Tongue (tissue), 3 donors: ENCODE measurements at places on chromosomes 4 and X.
A peak's percentile ranks its signal among the peaks of the same experiment; 100 is the strongest.

DNA sequence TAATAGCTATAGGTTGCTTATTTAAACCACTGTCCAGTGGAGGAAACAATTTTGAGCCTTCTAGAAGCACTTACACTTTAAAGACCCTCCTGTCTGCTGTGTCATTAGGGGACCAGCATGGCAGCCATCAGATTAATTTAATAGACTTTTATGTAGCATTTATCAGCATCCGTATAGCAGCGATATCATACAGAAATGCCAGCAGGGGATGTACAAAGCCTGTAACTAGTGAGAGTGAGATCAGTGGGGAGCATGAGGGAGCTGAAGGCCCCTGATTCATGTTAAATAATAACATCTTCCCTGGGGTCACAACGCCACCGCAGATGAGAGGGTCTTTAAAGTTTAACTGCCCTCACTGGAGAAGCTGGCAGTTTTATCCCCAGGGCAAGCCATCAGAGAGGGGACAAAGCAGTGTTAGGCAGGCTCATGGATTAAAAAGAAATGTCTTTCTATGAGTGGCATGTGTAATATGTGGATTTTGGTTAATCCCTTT is 144.7 kb downstream of the PDGFRA start:
- no peak for DNase-seq

- DNase-seq, result no peak
These were observed 234.2 kb upstream of the MID1 start for GRCh38 chrX:10854594-10854993.

DNA sequence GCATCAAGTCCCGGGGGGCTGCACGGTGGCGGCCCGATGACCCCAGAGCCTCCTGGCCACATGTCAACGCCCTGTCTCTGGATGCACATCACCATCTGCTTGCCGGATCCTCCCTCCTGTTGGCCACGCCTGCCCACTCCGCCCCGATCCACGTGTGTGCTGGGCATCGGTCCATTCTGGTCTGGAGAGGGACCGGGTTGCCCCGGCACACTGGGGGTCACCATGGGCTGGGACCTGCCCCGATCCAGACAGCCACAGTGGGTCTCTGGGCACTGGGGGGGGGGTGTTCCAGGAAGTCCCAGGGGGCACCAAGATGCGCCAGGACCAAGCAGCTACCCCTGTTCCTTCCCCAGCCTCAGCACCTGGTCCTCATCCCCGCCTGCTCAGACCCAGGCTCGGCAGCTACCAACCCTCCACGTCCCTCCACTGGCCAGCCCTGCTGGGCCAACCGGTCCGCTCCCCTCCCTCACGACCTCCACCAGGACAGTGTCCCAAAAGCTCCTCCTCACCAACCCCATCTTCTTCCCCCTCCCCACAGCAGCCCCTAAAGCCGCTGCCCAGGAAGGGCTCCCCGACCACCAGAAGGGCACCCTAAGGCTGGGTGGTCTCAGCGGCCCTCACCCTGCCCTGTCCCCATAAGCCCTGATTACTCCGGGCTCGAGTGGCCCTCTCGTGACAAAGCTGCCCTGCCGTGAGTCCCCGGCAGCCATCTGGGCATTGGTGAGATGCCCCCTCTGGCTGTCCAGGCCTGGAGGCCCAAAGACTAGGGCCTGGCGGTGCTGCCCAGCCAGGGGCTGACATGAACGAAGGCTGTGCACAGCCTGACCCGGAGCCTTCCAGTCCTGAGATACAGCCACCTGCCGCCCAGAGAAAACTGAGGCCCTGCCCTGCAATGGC is 4.6 kb downstream of the CTBP1 start:
- no peak for DNase-seq

- no peak for DNase-seq
These were observed 23.4 kb downstream of the ABCB7 start for GRCh38 chrX:75132672-75133071.

DNA sequence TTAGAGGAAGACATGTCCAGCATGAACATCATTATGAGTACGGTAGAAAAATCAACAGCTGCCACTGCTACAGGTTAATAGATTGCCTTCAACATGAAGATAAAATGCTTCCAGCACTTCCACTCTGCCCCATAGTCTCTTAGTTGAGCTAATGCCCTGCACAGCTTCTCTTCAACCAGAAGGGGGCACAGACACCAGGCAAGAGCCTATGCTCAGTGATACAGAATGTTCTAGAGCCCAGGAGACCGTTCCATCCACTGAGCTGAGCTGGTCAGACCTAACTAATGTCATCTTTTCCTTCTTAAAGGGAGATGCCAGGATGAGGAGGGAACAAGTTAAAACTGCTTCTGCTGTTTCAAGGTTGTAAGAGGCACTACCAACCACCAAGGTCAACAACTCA is 42.2 kb downstream of the SMIM10L2A start:
- DNase-seq, result no peak

DNA sequence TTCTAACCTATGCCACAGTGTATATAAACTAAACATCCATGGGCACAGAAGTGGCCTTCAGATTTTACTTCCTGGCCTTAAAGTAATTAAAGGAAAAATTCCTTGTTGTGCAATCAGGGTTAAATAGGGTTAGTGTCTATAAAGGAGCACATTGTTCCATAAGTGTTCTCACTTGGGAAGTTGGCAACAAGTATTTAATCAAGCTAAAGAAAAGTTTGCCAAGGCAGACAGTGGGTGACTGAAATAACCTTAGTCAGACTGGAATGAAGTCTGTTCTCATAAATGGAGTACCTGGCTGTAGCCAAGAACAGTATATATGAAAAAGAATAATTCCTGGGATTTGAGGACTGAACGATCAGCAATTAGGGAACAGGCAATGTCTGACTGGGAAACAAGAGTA is 213.6 kb downstream of the HTR2C start:
- DNase-seq, result no peak

DNA sequence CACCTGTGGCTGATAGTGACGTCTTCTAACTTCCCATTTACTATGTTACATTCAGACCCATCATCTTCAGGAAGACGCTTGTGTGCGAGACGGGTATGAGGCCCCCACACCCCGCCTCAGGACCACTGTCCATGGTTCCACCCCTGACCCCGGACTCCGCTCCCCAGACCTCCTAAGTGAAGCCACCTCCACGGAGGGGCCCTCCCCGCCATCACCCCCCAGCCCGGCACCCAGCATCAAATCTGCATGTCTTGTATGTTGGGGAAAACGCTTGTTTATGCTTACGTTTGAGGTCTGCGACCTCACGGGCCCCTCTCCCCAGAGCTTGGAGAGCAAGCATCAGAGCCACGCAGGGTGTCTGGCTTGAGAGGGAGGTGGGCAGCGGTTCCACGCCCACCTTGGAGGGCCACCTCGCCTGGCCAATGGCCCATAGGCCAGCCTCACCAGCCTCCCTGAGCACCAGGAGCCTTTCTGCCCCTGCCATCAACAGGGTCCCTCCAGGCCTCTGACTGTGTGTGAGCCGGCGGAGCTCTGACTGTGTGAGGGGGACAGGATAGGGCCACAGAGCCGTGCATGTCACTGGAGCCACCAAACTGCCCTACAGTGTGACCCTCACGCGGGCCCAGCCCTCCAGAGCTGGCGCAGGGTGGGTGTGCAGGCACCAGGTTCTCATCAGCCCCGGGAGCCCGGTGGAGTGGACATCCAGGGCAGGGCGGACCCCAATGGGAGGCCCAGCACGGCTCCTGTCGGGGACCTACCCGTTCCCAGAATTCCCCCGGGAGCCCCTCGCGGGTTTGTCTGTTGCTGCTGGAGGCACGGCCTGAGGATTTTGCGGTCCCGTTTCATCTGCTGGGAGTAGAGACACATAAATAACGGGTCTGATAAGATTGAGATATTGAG is 88.4 kb upstream of the NKX1-1 start:
- DNase-seq, result no peak

GRCh38 chrX:54452920-54453319 is 12.7 kb downstream of the TSR2 start:
- peak; percentile 15 for DNase-seq

GRCh38 chrX:39681885-39682284 is 415.9 kb downstream of the BCOR start:
- no peak for DNase-seq

DNA sequence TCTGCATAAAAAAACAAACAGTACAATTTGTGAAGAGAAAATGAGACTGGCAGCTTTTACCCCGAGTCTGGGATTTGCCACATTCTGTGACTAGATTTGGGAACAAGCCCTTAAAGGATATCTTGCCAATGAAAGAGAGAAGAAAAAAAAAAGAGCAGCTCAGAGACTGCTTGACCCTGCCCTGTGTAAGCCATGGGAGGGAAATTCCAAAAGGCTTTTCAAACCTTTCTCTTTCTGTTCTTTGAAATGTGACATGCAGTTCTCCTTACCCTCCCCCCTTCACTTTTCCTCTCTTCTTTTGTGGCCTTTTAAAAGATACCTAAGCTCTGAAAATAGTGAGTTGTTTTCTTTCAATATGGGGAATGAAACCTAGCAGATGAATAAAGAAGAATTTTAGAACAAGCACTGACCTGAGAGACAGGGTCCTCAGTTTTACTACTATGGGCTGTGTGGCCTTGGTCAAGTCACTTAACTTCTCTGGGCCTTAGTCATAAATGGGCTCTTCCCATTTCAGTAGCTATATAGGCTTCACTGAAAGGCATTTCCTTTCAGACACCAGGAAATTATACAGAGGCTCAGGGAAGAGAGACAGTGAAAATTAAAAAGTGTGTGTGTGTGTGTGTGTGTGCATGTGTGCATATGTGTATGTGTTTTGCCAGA is 5.1 kb downstream of the CCDC160 start:
- no peak for DNase-seq

DNA sequence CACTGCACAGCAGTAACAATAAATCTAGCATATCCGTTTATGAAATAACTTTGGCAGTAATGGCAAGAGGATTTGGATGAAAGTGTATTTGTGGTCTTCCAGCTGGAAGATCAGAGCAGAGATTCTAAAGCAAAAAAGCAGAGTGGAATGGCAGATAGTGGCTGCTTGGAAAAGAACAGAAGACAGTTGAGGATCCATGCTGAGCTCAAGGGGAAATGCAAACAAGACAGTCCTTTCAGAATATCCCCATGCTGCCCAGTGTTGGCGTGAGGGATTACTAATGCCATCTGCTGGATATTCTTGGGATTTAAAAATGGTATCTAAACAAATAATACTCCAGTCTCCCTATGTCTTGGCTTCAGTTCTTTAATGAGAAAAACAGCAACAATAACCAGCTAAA is 629.1 kb upstream of the ATOH1 start:
- peak; percentile 59 for DNase-seq

- no peak for DNase-seq
These were observed 53.1 kb downstream of the TIGD2 start for GRCh38 chr4:89164400-89164799.

DNA sequence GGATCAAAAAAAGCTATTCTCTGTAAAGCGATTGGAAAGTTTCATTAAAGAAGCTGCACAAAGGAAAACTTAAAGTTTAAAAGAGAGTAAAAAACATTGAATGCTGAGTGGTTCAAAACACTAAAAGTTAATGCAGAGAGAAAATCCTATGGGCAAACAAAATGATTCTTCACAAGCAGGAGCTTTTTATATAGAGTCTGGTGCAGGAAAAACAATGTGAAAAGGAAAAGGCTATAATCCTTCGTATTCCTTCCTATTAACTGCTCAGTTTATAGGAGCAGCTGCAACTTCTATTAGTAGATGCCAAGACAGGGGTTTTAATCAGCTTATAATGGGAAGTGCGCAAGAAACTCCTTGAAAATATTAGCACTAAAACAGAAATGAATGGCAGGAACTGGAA is 100.7 kb downstream of the PDGFC start:
- peak; percentile 33 for DNase-seq

- peak; percentile 29 for DNase-seq
These were observed 100.7 kb downstream of the EFNB1 start for GRCh38 chrX:68929332-68930150.

DNA sequence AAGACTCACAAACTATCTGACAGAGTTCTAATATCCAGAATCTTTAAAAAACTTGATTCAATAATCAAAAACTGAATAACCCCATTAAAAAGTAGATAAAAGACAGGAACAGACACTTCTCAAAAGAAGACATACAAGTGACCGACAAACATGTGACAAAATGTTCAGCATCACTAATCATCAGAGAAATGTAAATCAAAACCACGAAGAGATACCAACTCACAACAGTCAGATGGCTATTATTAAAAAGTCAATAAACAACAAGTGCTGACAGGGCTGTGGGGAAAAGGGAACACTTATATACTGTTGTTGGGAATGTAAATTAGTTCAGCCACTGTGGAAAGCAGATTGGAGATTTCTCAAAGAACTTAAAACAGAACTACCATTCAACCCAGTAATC is 138.1 kb upstream of the RASGEF1B start:
- no peak for DNase-seq

GRCh38 chr4:16745009-16745635 is 153.3 kb downstream of the LDB2 start:
- peak; percentile 17 for DNase-seq

GRCh38 chr4:4754641-4755040 is 104.8 kb upstream of the MSX1 start:
- DNase-seq, result peak; percentile 54

DNA sequence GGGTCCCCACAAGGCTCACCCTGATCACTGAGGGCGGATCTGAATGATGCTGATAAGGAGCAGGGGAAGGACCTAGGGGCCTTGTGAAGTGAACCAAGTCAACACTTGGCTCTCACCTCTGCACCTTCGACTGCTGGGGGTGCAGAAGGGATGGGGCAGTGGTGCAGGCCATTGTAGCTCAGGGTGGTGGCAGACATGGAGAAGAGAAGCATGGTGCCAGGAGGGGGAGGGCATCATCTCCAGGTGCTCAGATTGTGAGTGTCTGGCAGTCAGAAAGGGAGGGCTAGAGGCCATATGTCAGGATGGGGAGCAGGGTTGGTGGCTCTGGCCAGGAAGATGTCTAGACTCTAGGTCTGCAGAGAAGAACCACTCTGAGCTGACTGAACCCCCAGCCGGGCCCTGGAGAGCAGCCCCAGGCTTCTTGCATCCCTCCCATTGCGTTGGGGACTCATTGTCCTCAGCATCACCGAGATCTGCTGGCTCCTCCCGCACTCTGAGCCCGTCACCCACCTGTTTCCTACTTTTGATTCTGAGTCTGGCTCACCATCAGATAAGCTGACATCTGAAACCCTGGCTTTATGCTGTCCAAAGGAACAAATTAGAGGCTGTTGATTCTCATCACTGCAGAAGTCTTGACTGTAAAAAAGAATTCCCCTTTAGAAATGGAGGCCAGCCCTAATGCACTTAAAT is 3.8 kb downstream of the APLN start:
- DNase-seq, result no peak

GRCh38 chr4:57064811-57065711 is 45.1 kb downstream of the IGFBP7 start:
- peak; percentile 31 for DNase-seq

- DNase-seq, result peak; percentile 64
These were observed 4.2 kb downstream of the CENPVL3 start for GRCh38 chrX:51614353-51615012.
